ENCODE measurements at places on chromosomes 7 and 10.

- DNase-seq = no peak
Observed at GRCh38 chr10:127875449-127875765, 17.3 kb downstream of the CLRN3 start.

- no peak for DNase-seq
Observed at GRCh38 chr10:126212738-126213137, 175.5 kb downstream of the ADAM12 start.

DNA sequence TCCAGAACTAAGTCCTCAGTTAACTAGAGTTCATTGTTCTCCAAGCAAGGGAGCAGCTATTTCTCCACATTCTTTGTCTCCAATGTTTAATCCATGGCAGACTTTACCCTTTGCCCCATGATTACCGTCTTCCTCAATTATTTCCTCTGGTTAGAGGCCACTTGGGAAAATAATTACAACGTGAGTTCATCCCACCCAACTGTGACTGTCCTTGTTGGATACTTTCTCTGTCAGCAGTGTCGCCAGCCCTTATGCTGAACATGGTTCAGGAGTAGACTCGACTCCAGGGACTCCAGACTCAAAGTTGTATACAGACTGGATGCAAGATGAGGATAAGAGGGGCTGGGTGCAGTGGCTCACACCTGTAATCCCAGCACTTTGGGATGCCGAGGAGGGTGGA, 17.1 kb upstream of the SEPHS1 start:
- no peak for DNase-seq

GRCh38 chr10:13074563-13075451, 25.2 kb upstream of the OPTN start:
- peak; percentile 88 for DNase-seq

DNA sequence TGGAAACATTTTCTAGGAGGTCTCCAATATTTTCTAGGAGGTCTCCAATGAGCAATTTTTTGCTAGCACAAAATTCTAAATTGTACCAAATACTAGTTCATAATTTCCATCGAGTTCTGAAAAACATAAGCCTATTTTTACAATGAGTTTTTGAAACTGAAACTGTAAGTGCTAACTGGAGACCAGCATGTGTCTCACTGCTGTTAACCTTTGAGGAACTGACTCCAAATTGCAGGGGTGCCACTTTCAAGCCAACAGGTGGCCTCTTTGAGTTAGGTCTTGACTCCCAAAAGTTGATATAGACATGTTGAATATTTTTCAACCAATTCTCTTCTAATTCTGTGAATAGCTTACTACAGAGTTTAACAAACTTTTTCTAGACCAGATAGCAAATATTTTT, 58.8 kb downstream of the CAV1 start:
- no peak for DNase-seq

GRCh38 chr7:50653126-50653864, 88.1 kb upstream of the DDC start:
- DNase-seq = peak; percentile 86

GRCh38 chr10:74738052-74738451, 88.3 kb upstream of the KAT6B start:
- no peak for DNase-seq

- no peak for DNase-seq
Observed at GRCh38 chr10:128280271-128280670, 154.0 kb upstream of the MKI67 start.

DNA sequence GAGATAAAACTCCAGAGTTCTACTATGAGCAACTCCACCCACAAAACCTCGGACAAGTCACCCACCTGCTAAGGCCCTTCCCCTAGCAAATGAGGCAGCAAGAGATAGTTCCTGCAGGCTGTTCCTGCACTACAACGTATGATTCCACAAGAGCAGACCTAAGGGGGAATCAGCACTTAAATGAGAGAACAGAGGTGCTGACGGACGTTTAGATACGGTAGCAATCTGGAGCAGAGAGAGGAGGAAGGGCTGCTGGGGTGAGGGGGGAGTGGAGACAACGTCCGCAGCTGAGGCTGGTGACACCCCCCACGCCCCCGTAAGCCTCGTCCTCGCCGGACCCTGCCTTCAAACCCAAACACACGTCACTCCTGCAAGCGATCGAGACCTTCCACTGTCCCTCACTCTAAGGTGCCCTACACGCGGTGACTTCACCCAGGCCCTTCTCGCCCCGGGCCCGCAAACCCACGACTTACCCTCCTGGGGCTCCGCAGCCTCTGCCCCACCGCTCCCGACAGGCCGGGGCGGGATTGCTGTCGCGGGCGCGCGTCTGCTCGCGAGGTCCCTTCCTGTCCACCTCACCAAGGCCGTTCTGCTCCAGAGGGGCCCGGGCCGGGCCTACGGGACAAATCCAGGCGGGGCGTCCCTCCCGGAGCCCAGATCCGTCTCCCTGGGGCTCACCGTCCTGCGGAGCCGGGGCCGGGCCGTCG, 635 bp downstream of the ZNF12 start:
- DNase-seq = peak; percentile 69

DNA sequence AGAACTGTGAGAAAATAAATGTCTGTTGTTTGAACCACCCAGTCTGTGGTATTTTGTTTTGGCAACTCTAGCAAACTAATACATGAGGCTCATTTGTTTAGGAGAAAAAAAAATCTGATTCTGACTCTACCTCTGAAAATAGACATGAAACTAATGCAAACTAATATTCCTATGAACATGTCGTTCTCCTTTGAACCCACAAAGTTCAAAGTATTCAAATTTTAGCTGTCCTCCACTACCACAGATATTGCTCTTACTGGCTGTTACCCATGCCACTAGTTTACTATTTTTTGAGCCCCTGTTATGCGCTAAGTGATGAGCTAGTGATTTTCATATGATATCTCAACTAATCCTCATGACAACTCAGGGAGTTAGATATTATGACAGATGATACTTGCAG, 58.8 kb upstream of the ZNF804B start:
- DNase-seq = no peak

GRCh38 chr7:71886046-71886445, 526.1 kb downstream of the CALN1 start:
- DNase-seq = no peak

DNA sequence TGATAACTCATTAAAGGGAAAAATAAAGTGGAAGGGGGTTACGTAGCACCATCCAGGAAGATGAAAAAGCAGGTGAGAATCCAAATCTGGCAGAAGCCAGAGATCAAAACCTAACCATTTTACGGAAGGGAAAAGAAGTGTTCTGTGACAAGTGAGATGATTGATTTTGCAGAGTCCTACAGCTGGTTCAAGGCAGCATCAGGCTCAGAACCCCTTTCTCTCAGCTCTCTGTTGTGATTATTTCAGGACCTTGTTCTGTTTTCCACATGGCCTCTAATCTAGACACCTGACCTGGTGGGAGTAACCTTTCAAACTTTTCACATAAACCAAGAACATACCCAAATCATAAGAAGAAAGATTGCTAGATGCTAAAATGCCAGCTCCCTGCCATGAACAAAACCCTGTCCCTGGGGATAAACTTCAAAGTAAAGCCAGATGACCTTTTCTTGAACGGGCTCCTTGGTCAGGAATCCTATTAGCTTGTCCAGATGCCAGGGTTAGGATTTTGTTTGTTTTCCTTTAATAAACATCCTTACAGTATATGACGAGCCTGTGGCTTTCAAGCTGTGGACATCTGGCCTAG, 5.9 kb downstream of the DUSP5 start:
- DNase-seq = no peak

DNA sequence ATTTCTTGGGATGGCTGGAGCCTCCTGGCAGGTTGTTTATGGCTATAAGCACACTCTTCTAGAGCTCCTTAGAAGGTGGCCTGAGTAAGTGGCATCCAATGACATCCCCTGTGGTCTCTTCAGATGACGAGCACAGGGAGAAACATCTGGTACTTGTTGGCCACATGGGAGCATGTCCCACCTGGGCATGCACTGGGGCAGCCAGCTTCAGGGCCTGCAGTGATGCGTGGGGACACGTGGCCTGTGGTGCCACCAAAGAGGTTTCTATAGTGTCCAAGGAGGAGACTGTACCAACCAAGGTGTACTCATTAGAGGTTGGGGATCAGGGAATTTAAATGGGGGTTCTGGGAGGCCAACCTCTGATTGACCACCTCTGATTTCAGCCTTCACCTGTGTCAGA, 125.5 kb downstream of the TRIL start:
- no peak for DNase-seq

GRCh38 chr7:50981743-50982142, 199.0 kb upstream of the GRB10 start:
- no peak for DNase-seq

- DNase-seq = no peak
Observed at GRCh38 chr10:6130848-6131470, 42.1 kb downstream of the RBM17 start.

GRCh38 chr7:36048902-36049240, 104.2 kb upstream of the EEPD1 start:
- no peak for DNase-seq

- no peak for DNase-seq
Observed at GRCh38 chr7:138753610-138754009, 44.2 kb upstream of the TMEM213 start.

GRCh38 chr7:106056513-106057203, 55.5 kb downstream of the SYPL1 start:
- peak; percentile 78 for DNase-seq

- no peak for DNase-seq
Observed at GRCh38 chr10:24574578-24575155, 149.0 kb downstream of the ARHGAP21 start.

DNA sequence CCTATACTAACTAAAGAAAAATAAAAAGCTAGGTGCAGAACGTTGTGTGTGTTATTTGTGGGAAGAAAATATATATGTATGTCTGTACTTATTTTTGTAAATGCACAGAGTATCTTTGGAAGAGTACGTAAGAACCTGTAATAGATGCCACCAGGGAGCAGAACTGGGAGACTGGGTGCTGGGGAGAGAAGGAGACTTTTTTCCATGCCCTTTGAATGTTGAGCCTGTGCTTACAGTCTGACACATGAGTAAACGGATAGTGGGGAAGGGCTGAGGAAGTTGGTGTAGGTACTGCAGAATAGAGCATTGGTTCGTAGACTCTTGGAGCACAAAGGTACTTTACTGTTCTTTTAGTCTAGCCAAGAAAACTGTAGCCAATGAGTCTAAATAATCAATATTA, 1.3 kb upstream of the SCRN1 start:
- no peak for DNase-seq

DNA sequence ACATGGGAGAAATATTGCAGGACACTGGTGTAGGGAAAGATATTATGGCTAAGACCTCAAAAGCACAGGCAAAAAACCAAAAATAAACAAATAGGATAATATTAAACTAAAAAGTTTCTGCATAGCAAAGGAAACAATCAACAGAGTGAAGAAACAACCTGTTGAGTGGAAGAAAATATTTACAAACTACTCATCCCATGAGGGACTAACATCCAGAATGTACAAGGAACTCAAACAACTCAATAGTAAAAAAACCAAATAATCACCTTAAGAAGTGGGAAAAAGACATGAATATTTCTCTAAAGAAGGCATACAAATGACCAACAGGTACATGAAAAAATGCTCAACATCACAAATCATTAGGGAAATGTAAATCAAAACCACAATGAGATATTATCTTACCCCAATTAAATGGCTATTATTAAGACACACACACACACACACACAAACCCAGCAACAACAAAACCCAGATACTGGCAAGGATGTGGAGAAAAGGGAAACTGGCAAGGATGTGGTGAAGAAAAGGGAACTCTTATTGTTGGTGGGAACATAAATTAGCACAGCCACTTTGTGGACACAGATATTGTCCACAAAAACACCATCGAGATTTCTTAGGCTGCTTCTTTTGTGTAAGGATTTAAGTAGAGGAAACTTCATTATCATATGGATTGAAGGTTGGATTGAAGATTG, 9.8 kb upstream of the RAB18 start:
- DNase-seq = no peak

DNA sequence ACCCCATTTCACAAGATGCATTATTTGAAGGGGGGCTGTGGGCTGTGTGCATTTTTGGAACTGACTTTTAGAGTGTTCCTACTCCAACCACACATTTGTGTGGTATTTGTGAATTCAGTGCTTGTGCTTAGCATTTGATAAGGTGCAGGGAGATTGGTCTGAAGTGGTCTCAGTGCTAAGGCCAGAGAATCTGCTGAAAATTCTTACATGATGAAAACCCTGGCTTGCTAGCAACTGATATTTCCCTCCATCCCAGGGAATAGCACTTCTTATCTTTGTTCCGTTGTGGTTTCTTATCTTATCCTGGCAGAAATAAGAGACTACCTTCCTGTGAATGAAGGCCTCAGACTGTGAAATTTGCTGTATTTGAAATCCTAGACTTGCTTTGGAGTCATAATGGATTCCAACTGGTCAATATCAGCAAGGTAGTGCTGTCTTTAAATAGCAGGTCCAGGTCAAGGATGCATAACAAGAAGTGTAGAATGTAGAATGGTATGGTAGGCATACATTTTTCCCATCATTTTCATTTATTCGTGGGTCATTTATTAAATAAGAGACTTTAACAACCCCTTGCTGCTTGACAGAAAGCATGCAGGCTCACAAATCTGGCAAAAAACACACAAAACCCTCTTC, 986.9 kb downstream of the REEP3 start:
- no peak for DNase-seq

DNA sequence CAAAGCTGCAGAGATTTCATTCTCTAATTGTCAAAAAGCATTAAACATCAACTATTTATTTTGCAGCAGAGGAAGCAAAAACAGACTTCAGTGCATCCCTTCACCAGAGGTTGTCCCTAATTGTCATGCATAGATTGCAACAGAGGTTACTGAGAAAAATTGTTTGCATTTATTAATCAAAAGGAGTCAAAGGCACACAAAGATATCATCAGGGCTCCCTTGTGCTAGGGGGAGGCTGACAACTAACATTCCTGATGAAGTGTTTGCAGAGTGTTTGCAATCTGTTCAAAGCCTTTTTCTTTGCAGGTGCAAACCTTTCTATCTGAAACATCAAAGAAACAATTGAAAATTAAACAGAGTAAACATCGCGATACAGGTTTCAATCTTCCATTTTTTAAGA, 227.5 kb downstream of the TEX36 start:
- no peak for DNase-seq

DNA sequence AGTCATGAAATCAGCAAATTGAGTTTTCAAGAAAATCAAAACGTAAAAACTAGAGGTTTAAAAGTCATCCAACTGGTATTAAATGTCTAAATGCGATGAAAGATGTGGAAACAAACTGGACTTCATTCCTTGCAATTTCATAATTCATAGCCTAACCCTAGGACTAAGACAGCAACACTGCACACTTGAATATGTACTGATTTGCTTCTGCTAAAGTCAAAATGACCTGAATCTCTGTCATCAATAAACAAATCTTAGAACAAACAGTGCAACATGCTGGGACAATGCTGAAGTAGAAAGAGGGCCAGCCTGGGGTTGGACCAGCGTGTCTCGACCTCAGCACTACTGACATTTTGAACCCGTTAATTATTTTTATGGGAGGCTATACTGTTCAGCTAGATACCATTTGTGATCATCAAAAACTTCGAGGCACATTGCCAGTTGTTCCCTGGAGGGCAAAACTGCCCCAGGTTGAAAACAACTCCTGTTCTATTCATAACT, 47.1 kb downstream of the MYOF start:
- peak; percentile 46 for DNase-seq

Data from adipocyte (in vitro differentiated cells).